Skeletal muscle tissue (tissue), 5 donors: ENCODE measurements at places on chromosomes 5 and 9. TPM values are rescaled to one million over a fixed set of nuclear protein-coding genes. Genes with fewer than 3 reads are reported as not detected.

ANKRD34B gene
- total RNA-seq = under 0.01 TPM

DAPK1 gene
- total RNA-seq = 18.8 TPM

SAXO1 gene
- total RNA-seq = not detected

GRIN1 gene
- not detected for total RNA-seq
